ENCODE measurements at places on chromosomes 11 and 22.

DNA sequence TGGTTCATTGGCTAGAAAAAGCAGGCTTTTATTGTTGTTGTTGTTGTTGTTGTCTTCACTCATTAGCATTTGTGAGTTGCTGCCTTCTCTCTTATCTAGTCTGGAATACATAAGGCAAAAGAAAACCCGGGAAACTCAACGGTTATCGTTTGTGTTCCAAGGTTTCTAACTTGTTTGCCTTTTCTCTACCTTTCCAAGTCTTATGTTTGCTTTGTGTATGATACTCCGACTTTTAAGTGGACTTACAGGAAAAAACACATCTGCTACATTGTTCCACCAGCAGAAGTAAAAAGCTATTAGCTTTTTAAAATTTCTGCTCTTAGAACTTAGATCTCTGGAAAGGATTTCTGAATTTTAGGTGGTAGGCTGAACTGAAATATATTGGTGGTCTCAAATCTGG lies 27.0 kb upstream of the HIKESHI start:
- no peak for DNase-seq

- DNase-seq = no peak
Observed at GRCh38 chr11:73259406-73260126, 12.6 kb upstream of the P2RY6 start.

- no peak for DNase-seq
Observed at GRCh38 chr11:99257131-99257530, 236.4 kb downstream of the CNTN5 start.

DNA sequence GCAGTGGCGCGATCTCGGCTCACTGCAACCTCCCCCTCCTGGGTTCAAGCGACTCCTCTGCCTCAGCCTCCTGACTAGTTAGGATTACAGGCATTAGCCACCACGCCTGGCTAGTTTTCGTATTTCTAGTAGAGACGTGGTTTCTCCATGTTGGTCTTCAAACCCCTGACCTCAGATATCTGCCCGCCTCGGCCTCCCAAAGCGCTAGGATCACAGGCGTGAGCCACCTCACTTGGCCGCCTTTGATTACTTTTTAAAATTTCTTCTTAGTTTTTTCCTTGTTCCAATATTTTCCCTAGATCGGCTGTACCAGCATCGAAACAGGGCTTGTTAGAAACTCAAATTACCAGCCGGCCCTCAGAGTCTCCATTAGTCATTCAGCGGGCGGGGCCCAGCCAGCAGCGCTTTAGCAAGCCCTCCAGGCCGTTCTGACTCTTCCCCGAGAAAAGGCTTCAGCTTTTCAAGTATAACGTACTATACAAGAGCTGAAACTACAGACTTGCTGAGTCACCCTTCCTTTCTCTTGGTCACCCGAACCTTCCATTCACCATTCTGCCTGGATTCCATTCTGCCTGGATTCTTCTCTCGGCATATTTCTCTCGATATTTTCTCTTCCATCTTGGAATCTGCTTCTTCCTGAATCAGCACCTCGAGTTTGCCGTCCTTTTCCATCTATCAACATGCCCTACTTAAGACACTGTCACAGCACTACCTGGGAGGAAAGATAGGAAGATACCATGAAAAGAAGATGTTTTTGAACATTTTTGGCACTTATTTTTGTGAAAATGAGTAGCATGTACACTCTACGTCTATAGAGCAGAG lies 6.7 kb upstream of the CAPRIN1 start:
- no peak for DNase-seq

DNA sequence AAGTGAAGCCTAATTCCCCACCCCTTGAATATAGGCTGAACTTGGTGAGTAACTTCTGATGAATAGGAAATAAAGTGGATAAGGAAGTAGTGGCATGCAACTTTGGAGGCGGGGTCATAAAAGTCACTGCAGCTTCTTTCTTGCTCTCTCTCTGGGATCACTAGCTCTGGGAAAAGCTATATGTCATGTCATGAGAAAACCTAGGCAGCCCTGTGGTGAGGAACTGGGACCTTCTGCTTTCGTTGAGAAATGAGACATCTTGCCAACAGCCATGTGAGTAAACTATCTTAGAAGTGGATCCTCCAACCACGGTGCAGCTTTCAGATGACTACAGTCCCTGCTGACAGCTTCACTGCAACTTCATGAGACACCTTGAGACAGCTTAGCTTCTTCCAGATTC lies 15.7 kb downstream of the ZNF214 start:
- DNase-seq = no peak

- DNase-seq = no peak
Observed at GRCh38 chr11:45906096-45906682, 882 bp downstream of the FREY1 start.

GRCh38 chr11:123125169-123125568 lies 63.2 kb upstream of the HSPA8 start:
- no peak for DNase-seq

All from stimulated activated CD4-positive, alpha-beta T cell treated with anti-CD3 and anti-CD28 coated beads, TNF-alpha, amount 100 ng/mL, for 4 hours (primary cell).